ENCODE measurements at places on chromosomes 11 and 22. TPM values are rescaled to one million over a fixed set of nuclear protein-coding genes. Genes with fewer than 3 reads are reported as not detected.

GRCh38 chr11:15346907-15347306 lies 232.2 kb downstream of the INSC start:
- H3K4me1 ChIP-seq: no peaks in the 10 kb centered on the region
- no peaks in the 10 kb centered on the region for H3K27me3 ChIP-seq
- H3K27ac ChIP-seq: no peak overlapping the region
- no peak overlapping the region for H3K4me3 ChIP-seq
- DNase-seq: no peak
- H3K36me3 ChIP-seq: no peaks in the 10 kb centered on the region

- H3K4me1 ChIP-seq: peaks cover 13% of the 10 kb centered on the region
- peak; percentile 29 for DNase-seq
- H3K27me3 ChIP-seq: no peaks in the 10 kb centered on the region
- H3K36me3 ChIP-seq: no peaks in the 10 kb centered on the region
These were observed 2.3 kb downstream of the SIK2 start for GRCh38 chr11:111604392-111605009.

- peaks cover 8% of the 10 kb centered on the region for H3K4me1 ChIP-seq
- no peaks in the 10 kb centered on the region for H3K27me3 ChIP-seq
- DNase-seq: no peak
- no peak overlapping the region for H3K4me3 ChIP-seq
- no peak overlapping the region for H3K27ac ChIP-seq
These were observed 95.7 kb upstream of the NNMT start for GRCh38 chr11:114200351-114201133.

- H3K27ac ChIP-seq: no peak overlapping the region
- no peak overlapping the region for H3K4me3 ChIP-seq
- no peaks in the 10 kb centered on the region for H3K36me3 ChIP-seq
- H3K4me1 ChIP-seq: peaks cover 11% of the 10 kb centered on the region
These were observed 33.0 kb downstream of the FAM168A start for GRCh38 chr11:73564903-73565302.

GRCh38 chr11:11813288-11813962 lies 28.3 kb upstream of the USP47 start:
- H3K27ac ChIP-seq: peak overlapping the region; percentile 66
- H3K4me1 ChIP-seq: peaks cover 10% of the 10 kb centered on the region
- no peaks in the 10 kb centered on the region for H3K36me3 ChIP-seq
- H3K4me3 ChIP-seq: no peak overlapping the region

DNA sequence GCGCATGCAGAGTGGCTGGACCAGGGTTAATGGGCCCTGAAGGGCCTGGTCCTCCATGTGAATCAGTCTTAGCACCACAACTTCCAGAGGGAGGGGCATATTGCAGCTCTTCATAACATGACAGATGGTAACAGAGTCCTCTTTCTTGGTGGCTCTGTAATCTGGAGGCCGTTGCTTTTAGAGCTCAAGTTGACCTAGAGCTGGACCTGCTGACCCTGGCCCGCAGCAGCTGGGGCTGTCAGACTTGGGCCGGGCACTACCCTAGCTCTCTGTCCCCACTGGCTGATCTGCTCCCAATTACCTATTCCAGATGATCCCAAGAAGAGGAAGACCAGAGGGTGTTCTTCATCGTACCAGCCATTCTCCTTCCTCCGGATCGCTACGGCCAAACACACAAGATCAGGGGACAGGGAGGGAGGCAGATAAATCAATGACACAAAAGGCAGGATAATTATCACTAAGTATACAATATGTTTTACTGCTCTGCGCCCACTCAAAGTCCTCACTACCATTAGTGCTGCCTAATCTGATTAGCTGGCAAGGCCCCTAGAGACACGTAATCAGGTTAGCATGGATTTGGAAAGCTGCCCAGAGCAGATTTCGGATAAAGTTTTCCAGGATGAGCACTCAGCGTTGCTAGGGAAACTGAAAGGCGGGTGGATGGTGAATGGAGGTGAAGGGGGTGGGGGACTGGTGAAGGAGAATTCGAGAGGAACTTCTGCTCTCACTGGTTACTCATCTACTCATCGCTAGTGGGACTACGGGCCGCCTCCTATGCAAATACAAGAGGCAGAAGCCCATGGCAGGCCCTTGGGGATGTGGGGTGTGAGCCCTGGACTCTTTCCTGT lies 64.5 kb upstream of the PHOX2A start:
- peak; percentile 96 for DNase-seq
- H3K36me3 ChIP-seq: no peaks in the 10 kb centered on the region
- H3K27me3 ChIP-seq: no peaks in the 10 kb centered on the region
- peaks cover 31% of the 10 kb centered on the region for H3K4me1 ChIP-seq
- H3K4me3 ChIP-seq: peak overlapping the region; percentile 21

The SMC1B gene
- total RNA-seq: not detected

- H3K27ac ChIP-seq: no peak overlapping the region
- no peaks in the 10 kb centered on the region for H3K36me3 ChIP-seq
- H3K4me1 ChIP-seq: no peaks in the 10 kb centered on the region
These were observed 100.9 kb downstream of the SYN3 start for GRCh38 chr22:32957200-32957803.

GRCh38 chr22:27724709-27725108 lies 76.8 kb downstream of the MN1 start:
- peaks cover 13% of the 10 kb centered on the region for H3K4me1 ChIP-seq
- no peak overlapping the region for H3K4me3 ChIP-seq
- H3K27ac ChIP-seq: no peak overlapping the region

- H3K4me1 ChIP-seq: peaks cover 48% of the 10 kb centered on the region
- peak overlapping the region; percentile 6 for H3K27ac ChIP-seq
- H3K27me3 ChIP-seq: no peaks in the 10 kb centered on the region
- peaks cover 62% of the 10 kb centered on the region for H3K36me3 ChIP-seq
- H3K4me3 ChIP-seq: peak overlapping the region; percentile 95
- DNase-seq: no peak
These were observed 4.0 kb downstream of the RPL3 start for GRCh38 chr22:39315389-39315788.

The BACE1-AS gene
- 6.8 TPM for total RNA-seq

The EI24 gene
- 118 TPM for total RNA-seq

GRCh38 chr22:43848366-43849171 lies 13.7 kb downstream of the SULT4A1 start:
- H3K27me3 ChIP-seq: peaks cover 4% of the 10 kb centered on the region
- no peak overlapping the region for H3K4me3 ChIP-seq
- no peak overlapping the region for H3K27ac ChIP-seq
- no peaks in the 10 kb centered on the region for H3K4me1 ChIP-seq
- no peaks in the 10 kb centered on the region for H3K36me3 ChIP-seq

The RASGRP2 gene
- total RNA-seq: 3.9 TPM

DNA sequence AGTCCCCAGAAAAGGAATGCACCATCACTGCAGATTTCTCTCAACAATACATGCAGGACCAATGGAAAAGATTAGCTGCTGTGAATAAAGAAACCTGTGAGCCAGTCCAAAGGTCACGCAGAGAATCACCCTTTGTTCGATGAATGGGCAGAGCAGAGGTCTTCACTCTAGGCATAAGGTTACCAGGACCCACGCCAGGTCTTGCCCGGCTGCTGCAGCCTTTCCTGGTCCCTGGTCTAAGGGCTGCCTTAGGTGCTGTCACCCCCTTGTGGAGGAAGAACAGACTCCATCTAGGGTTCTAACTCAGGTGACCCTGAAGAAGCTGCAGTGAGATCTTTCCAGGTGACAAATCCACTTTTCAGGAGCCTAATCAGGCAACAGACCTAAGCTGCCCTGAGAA lies 29.0 kb upstream of the NAP1L4 start:
- H3K4me1 ChIP-seq: peaks cover 10% of the 10 kb centered on the region
- H3K36me3 ChIP-seq: peaks cover 25% of the 10 kb centered on the region
- H3K27me3 ChIP-seq: no peaks in the 10 kb centered on the region
- H3K4me3 ChIP-seq: no peak overlapping the region

DNA sequence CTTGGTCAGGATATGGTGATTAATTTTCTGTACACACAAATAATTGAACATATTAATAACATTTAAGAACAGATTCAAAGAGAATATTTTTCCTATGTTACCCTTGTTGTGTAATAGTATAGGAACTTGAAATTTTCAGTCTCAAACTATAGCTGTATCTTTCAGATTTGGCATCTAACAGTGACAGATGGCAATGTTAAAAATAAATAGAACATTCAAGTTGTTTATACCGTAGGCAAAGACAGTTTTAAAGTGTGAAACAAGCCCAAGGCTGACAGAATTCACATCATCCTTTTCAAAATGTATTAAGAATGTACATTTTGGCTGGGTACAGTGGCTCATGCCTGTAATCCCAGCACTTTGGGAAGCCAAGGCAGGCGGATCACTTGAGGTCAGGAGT lies 92.6 kb upstream of the TP53AIP1 start:
- no peak for DNase-seq
- H3K27me3 ChIP-seq: no peaks in the 10 kb centered on the region
- H3K4me1 ChIP-seq: no peaks in the 10 kb centered on the region

- H3K27ac ChIP-seq: no peak overlapping the region
- no peaks in the 10 kb centered on the region for H3K36me3 ChIP-seq
- peaks cover 6% of the 10 kb centered on the region for H3K27me3 ChIP-seq
- no peaks in the 10 kb centered on the region for H3K4me1 ChIP-seq
- DNase-seq: no peak
- no peak overlapping the region for H3K4me3 ChIP-seq
These were observed 70.9 kb upstream of the SC5D start for GRCh38 chr11:121221496-121222200.
